Stimulated activated CD4-positive, alpha-beta T cell treated with anti-CD3 and anti-CD28 coated beads, Interleukin-2, amount 100 ng/mL, for 4 hours (primary cell): ENCODE measurements at places on chromosomes 1 and 21.

- DNase-seq, result no peak
Measured at GRCh38 chr1:154223621-154224020, 2.9 kb downstream of the UBAP2L start.

GRCh38 chr1:229757226-229757625 lies 131.2 kb downstream of the URB2 start:
- DNase-seq, result no peak

- DNase-seq, result no peak
Measured at GRCh38 chr1:17193222-17194132, 11.5 kb upstream of the PADI1 start.

- no peak for DNase-seq
Measured at GRCh38 chr1:20409012-20409411, 77.0 kb downstream of the CAMK2N1 start.

- DNase-seq, result no peak
Measured at GRCh38 chr1:31376375-31377134, 3.7 kb upstream of the FABP3 start.

DNA sequence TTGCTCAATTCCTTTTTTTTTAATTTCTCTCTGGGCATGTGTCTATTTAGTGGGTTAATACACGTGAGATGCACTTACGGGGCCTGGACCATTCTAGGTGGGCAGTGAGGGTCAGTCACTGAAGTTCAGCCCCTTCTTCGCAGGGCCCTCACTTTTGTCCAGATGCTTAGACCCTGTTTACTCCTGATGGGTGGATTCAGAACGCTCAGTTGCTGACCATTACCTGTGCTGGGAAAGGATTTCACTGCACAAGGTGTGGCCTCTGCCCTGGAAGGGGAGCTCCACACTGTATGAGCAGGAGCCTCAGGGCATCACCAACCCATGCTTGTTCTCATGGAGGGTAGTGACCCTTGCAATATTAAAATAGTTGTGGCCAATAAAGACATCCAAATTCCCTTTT lies 4.5 kb downstream of the PRAMEF12 start:
- no peak for DNase-seq

GRCh38 chr1:25599969-25600610 lies 16.5 kb upstream of the MAN1C1 start:
- DNase-seq, result no peak

- DNase-seq, result no peak
Measured at GRCh38 chr1:18066576-18066975, 41.0 kb upstream of the IGSF21 start.

DNA sequence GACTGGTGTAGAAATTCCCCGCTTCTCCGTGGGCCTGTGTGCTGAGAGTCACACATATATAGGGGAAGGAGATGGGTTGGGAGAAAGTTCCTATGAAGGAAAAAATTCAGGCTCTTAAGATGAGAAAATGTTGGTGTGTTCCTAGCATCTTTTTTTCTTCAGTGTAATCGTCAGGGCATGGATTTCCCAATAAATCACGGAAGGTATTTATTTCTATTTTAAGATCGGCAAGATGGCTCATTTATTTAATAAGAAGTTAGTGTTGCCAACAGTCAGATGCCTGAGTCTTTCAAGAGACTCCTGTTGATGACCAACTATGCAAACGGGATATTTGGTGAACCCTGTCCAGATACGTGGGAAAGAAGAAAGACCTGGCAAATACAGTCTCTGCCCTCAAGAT lies 58.2 kb downstream of the TGFB2 start:
- no peak for DNase-seq

DNA sequence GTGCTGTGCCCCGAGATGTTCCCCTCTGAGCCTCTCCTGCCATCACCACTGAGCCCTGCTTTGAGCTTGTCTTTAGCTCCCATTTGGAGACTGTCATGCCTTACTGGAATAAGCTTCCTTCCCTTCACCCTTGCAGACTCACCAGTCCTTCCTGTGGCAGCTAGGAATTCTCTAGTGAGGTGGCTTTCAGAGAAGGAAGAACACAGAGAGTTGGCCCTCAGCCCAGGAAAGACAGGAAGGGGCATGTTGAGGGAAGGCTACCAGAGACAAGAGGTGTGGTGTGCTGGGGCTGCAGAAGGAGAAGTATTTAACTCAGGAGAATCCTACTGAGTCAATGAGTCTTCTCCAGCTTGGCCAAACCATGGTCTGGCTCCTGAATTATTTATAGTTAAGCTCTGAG lies 76.3 kb downstream of the UCK2 start:
- DNase-seq, result no peak

DNA sequence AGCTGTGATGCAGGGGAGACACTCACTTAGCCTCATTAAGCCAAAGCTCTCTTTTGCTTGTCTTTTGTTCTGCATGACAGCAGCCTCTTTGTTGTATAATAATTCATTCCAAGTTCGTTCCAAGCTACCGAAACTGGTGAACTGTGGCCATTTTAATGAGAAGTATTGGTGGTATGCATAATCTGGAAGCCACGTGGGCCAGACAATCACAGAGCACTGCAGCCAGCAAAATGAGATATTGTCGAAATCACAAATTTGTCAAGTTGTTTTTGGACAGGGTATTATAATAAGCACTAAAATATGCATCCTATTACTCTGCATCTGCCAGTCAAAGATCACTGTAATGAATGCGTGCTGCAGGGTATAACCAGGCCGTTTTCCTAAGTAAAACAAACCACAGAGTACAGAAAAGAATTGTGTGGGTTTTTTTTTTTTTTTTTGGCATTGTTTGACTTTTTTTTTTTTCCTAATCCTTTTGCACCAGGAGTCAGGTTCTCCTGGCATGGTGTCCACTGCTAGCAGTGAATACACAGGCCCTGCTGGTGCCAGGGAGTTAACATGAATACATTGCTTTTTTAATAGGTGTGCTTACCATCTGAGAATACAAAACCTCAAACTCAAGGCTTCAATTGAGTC lies 423.9 kb downstream of the PTBP2 start:
- no peak for DNase-seq

DNA sequence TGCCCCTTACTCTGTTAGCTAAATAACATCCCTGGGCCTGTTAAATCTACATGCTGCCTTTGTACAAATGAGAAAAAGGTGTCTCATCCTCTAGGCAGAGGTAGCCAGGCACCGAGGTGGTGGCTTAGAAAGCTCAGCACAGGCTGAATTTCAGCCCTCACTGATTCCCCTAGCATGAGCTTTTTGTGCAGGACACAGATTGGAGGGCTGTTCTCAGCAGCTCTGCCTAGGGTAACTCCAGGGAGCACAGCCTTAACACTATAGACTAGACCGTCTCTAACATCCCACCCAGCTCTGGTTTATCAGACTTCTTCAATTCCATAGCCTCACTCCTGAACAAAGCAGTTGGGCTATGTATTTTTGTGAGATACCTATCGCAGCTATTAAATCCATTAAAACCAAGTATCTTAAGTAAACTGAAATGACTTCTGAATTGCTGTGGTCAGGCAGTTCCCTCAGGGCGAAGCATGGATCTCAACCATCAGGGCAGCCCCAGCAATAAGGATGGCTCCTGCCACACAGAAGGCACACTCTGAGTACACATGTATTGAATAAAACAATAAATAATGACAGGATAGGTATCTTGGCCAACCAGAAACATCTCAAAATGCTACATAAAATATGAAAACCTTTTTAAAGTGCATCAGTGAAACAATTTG lies 14.8 kb downstream of the S100A6 start:
- DNase-seq, result no peak

DNA sequence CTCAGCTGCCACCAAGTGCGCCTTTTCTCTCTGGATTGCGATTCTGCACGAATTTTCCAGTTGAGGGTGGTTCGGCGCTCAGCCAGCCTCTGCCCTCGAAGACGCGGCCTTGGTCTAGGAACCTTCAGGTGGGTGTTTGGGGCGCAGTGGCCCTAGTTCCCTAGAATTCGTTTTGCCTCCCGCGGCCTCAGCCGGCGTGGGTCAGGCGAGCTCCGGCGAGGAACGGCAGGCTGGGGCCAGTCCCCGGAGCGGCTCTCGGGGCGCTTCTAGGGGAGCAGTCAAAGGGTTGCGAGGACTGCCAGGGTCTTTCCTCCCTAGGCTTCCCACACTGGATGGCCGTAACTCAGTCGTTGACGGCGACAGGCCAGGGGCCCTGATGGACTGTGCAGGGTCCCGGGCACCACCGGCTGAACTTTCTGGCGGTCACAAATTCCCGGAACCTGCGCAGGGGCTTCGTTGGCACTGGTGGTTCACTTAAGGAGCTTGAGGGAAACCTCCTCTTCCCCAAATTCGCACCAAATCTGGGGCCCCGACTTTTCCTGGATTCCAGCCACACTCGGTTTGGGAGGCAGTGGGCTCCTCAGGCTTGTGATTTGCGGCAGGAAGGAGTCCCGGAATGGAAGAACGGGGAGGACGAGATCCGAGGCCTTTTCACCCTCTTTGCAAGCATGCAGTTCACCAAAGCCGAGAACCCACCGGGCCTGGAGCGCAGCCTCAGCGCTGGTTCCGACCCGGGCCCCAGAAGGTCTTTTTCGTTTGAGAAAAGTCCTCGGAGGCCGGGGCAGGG lies 1.2 kb downstream of the DMBX1 start:
- no peak for DNase-seq

GRCh38 chr1:17507915-17508314 lies 31.6 kb upstream of the ARHGEF10L start:
- DNase-seq, result no peak

DNA sequence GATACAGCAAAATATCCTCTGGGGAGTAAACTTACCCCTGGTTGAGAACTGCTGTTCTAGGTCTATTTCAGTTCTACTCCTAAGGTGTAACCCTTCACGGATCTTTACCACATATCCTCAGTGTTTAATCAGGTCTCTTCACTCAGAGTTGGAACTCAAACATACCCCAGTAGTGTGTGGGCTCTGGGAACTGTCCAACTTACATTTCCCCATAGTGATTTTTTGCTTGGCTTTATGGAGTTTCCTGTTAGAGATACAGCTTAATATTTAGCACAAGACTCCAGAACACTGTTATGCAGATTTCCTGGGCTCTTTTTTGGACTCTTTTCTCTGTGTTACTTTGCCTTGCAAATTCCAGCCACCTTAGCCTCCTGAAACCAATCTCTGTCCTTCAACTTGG lies 26.7 kb upstream of the LIN9 start:
- DNase-seq, result no peak

DNA sequence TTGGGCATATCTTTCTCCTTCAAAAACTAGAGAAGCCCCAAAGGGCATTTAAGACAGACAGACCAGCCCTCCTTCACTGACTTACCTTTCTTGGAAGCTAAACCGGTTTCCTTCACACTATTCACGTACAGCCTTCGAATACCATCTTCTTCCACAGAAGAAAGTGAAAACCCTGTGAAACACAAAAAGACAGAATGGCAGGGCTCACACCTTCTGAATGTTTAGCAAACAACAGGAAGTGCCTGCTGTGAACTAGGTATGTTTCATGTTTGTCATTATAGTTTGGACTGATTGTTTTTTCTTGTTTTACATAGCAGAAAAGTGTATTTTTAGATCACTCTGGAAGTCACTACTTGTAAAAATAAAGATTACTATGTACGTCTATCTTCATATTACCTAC lies 148.6 kb upstream of the KRTAP19-8 start:
- no peak for DNase-seq

GRCh38 chr1:154407198-154408091 lies 2.3 kb downstream of the IL6R start:
- peak; percentile 62 for DNase-seq

- DNase-seq, result no peak
Measured at GRCh38 chr1:111249960-111250359, 22.4 kb downstream of the CHI3L2 start.

DNA sequence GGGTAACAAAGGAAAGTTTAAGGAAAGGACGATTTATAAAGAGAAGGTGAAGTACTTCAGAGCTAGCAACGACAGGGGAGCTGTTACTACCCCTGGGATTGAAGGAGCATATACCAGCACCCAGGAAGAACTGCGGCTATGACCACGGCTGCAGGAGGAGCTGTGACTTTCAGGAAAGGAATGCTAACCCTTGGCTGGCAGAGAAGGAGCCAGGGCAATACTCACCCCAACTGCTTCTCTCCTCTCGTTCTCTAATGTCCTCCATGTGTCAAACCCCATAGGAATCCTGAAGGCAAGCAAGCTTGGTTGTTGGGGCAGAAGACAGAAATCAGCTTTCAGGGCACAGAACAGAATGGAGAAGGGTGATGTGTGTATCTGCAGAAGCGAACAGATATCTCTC lies 120.5 kb downstream of the TMEM53 start:
- no peak for DNase-seq

GRCh38 chr1:200556002-200556401 lies 64.5 kb downstream of the KIF14 start:
- DNase-seq, result no peak

- no peak for DNase-seq
Measured at GRCh38 chr1:26357121-26357602, 3.2 kb upstream of the CRYBG2 start.

DNA sequence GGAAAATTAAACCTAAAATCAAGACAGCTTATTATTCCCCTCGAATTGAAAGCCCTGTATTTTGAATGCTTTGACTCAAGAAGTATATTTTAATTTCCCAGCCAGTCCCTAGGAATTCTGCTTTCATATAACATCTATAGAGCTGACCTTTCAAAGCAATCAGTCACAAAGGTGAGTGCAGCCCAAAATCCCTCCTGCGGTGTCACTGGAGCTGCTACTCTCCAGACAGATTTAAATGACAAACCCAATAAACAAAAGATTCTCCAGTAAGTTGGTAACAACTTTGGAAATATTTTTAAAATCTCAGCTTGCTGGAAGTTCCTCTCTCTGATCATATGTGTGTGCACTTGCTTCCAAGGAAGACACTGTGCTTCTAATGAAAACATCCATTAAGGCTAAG lies 14.7 kb downstream of the PLPP3 start:
- DNase-seq, result no peak

- no peak for DNase-seq
Measured at GRCh38 chr21:39051588-39051949, 131.7 kb downstream of the PSMG1 start.

GRCh38 chr1:210298936-210299335 lies 29.8 kb upstream of the HHAT start:
- no peak for DNase-seq
